ENCODE measurements at places on chromosomes 11 and 22. TPM values are rescaled to one million over a fixed set of nuclear protein-coding genes. Genes with fewer than 3 reads are reported as not detected.

Gene CCDC188
- total RNA-seq = 4.5 TPM

Gene DERL3
- 1.5 TPM for total RNA-seq

Gene OR6T1
- not detected for total RNA-seq

Gene F2
- 0.14 TPM for total RNA-seq

Gene ZNF74
- total RNA-seq = 12.7 TPM

Gene MPZL3
- total RNA-seq = 11.5 TPM

Gene SYCE3
- total RNA-seq = not detected

Gene OR8G1
- total RNA-seq = not detected

Gene DCDC1
- total RNA-seq = not detected

Gene CAT
- total RNA-seq = 58.4 TPM

Gene POU2AF2
- not detected for total RNA-seq

Gene LINC01488
- not detected for total RNA-seq

Gene OR51I1
- not detected for total RNA-seq

Gene SEZ6L
- not detected for total RNA-seq
